ENCODE measurements at places on chromosomes 2 and 18.
A peak's percentile ranks its signal among the peaks of the same experiment; 100 is the strongest.

DNA sequence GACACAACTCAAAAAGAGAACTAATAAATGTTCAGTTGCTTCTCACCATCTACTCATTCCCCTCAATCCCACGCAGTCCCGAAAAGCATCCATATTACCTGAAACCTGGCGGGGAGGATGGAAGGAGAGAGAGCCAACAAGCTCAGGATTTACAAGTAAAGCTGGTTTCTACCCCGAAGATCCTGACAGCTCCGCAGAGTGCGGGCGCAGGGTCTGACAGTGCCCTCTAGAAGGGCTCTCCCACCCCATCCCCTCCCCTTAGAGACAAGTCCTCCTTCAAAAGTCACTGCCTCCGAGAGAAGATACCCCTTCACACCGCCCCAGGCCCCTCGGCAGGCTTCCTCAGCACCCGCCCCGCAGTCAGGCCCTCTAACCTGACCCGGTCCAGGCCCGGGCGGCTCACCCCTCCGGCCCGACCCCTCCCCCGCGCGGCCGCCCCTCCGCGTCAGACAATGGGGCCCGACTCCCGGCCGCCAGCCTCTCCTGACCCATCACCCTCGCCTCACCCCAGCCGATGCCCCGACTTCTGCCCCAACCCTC, 550 bp downstream of the RAB1A start:
- no peak for DNase-seq

DNA sequence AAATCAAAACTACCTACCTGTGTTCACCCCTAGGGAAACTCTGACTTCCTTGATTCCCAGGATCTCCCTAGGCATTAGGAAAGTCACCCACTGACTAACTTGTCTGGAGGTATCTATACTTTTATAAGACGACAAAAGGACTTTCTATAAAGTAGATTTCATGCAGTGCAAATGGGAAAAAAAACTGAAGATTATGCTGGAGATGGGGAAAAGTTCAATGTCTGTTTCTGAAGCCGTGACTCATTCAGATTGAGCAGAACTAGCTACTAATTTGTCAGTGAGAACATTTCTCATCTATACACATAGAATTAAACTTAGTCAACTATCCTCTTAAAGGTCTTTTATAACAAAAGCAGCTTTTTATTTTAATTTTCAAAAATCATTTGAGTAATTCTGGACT, 6.0 kb downstream of the SEPTIN10 start:
- DNase-seq, result no peak

DNA sequence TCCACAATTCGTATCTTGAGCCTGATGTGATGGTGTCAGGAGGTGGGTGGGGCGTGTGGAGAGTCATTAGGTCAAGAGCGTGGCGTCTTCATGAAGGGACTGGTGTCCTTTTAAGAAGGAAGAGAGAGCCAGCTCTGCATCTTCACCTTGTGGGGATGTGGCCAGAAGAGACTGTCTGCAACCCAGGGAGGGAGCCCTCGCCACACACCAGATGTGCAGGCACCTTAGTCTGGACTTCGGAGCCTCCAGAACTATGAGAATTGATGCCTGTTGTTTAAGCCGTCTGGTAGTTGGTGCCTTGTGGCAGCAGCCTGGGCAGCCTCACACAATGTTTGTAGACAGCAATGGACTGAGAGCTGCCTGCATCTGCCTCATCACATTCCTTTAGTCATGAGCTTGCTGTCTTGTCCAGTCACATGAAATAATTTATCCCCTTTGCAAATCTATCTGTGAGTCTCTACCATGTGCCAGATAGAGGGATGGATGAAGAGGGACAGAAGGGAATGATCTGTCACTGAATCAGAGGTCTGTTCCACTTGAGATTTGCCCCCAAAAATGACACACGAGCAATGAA, 61.0 kb downstream of the MYT1L start:
- no peak for DNase-seq

DNA sequence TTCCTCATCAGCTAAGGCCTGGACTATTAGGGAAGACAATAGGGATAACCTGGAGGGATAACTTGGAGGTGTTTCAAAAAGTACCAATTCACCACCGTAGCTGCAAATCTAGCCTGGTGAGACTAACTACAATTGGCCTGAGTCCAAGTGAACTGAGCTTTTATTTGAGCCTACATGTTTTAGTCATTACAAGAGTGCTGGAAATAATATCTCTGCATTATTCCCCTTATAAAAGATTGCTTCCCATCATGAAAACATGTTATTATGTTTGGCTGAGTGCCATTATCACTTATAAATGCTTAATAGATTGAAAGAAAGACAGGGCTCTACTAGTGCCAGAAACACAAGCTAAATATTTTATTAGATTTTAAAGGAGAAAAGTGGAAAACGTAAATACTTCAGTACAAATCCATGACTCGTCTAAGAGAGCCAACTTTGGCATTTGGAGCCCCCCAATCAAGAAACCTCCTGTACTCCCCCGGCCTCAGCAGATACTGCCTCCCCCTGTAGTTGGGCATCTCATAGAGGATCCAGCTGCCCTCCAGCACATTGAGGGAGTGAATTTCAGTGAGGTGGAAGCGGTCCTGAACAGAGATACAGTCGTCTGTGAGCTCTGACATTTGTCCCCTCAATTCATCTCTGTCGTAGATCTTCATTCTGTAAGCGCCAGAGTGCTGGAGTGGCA, 3.6 kb downstream of the CRYGB start:
- DNase-seq, result peak; percentile 73

DNA sequence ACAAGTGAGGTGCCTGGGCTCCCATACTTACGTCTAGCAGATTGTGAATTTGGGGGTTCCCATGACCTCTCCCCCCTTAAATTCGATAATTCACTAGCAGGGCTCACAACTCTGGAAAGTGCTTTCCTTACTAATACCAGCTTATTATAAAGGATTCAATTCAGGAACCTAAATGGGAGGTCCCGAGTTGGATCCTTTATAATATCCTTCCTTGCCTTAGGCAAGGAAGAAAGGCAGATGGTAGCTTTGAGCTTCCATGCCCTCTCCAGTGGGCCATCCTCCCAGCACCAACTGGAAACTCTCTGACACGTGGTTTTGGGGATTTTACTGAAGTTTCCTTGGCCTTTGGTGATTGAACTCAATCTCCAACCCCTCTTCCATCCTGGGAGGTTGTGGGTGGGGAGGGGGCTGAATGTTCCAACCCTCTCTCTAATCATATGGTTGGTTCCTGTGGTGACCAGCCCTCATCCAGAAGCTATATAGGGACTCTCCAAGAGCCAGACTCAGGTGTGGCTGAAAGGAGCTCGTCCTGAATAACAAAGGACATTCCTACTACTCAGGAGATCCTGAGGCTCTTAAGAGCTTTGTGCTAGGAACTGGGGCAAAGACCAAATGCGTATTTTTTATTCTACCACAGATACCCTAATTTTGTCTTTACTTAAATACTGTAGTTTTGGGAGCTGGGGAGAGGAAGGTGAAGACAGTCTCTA, 62.2 kb downstream of the HAUS1 start:
- no peak for DNase-seq

- DNase-seq, result no peak
Observed at GRCh38 chr2:105102963-105103421, 65.1 kb downstream of the MRPS9 start.

- no peak for DNase-seq
Observed at GRCh38 chr2:127157651-127158485, 50.9 kb upstream of the BIN1 start.

DNA sequence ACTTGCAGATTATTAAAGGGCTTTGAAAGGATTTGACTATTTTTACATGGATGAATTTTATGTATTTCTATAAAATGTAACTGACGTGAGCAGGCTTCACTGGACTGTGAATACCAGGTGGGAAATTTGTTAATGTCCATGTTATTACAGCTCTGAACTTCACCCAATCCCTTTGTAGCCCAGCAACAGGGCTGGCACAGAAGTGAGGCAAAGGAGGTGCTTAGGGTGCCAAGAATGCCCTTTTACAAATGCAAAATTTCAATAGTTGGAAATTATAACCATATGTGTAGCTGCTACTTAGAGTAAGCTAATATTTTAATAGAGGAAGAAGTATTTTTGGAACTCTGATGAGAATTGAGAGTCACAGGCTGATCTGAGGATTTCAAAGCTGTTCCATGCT, 53.7 kb upstream of the FAM98A start:
- no peak for DNase-seq

- DNase-seq, result no peak
Observed at GRCh38 chr18:46615720-46616119, 41.3 kb downstream of the LOXHD1 start.

DNA sequence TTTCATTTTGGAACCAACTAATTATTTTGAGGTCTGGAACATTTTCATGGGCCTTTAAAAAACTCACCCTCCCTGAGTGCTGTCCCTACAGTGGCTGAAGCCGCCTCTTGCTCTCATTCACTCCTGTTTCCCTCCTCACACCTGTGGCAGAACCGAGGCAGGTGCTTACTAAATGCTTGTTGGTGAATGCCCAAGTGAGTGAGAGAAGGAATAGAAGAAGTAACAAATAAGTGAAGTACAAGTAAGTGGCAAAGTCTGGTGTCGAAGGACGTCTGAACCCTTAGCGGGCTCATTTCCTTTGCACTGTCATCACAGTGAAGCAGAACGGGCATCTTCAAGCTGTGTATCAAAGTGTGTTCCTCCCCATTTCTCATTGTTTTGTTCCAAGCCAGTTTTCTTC, 135.2 kb downstream of the RHBDD1 start:
- DNase-seq, result no peak

- no peak for DNase-seq
Observed at GRCh38 chr18:51342815-51343214, 145.3 kb upstream of the MEX3C start.

- peak; percentile 25 for DNase-seq
Observed at GRCh38 chr2:160290598-160290997, 90.5 kb upstream of the ITGB6 start.

GRCh38 chr18:58150772-58151171, 106.7 kb downstream of the NEDD4L start:
- no peak for DNase-seq

- no peak for DNase-seq
Observed at GRCh38 chr18:64659196-64659595, 510.3 kb upstream of the LINC00305 start.

DNA sequence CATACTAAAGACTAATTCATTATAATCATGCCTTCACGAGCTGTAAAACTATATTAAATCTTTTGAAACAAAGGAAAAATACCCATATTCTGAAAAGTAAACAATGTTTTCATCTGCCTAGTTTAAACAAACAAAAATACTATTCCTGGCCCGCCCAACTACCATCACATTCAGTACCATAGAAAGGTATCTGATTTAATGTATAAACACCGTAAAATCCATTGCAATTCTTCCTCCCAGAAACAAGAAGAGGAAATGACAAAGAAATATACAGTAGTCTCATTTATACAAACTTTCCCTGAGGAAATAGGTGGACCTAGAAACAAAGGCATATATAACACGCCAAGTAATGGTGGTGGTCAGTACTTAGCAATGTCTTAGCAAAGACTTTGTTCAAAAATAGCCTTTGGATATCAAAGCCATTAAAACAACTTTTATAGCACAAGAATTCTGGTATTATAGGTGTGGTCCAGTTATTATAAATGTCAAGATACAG, 71.2 kb downstream of the COBLL1 start:
- no peak for DNase-seq

GRCh38 chr2:72378753-72379348, 231.2 kb upstream of the CYP26B1 start:
- no peak for DNase-seq

- no peak for DNase-seq
Observed at GRCh38 chr2:7083580-7084509, 166.6 kb downstream of the RNF144A start.

GRCh38 chr2:161954103-161954502, 119.9 kb downstream of the DPP4 start:
- no peak for DNase-seq

DNA sequence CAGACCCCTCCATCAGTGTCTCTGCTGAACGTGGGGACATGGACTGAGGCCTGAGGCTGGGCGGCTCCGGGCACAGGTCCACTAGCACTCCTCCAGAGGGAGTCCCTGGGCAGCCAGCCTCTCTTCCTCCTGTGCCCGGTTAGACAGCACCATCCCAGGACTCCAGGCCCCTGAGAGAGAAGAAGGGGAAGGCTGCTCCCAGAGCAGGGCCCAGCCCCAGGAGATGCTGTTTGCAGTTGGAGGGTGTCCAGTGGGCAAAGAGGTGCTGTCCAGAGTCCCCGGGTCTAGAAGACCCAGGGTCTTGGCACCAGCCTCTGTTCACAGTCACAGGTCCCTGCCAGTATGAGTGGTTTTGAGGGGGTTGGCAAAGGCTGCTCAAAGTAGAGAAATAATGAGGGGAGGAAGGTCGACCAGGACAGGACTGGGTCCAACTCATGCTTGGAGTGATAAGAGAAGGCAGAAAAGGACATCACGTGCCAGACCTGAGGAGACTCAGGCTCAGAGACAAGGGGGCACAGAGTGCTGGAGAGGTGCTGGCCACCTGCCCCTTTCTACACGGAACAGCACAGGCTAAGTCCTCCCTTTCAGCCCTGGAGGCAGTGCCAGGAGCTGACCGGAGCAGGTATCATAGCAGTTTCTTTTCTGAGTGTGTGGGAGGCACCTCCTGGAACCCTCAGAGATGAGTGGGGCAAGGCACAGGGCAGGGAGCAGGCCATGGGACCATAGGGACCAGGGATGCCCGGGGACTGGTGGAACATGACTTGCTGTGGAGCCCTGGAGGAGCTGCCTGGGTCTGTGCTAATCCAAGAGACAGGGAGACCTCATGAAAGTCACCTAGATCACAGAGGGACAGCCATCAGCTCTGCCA, 21.1 kb downstream of the CRACDL start:
- DNase-seq, result no peak

DNA sequence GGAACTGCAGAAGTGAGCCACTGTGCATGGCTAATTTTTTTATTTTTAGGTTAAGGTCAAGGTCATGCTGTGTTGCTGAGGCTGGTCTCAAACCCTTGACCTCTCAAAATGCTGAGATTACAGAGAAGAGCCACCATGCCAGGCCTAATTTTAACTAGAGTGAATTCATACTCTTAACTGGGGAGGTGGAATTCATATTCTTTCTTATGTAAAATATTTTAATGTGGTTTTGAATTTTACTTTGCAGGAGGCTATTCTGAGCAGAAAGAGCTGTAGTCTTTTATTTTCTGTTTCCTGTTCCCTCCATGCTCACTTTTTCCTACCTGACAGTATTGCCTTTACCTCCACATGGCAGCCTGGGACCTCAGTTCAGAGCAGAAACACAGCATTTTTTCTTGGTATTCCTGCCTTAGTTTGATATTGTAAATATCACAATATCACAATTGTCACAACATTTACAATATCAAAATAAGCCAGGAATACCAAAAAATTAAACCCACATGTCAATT, 37.1 kb upstream of the CCNYL1 start:
- no peak for DNase-seq

- no peak for DNase-seq
Observed at GRCh38 chr2:181655519-181655918, 1.4 kb downstream of the CERKL start.
